ENCODE measurements at places on chromosomes 12 and 14.

DNA sequence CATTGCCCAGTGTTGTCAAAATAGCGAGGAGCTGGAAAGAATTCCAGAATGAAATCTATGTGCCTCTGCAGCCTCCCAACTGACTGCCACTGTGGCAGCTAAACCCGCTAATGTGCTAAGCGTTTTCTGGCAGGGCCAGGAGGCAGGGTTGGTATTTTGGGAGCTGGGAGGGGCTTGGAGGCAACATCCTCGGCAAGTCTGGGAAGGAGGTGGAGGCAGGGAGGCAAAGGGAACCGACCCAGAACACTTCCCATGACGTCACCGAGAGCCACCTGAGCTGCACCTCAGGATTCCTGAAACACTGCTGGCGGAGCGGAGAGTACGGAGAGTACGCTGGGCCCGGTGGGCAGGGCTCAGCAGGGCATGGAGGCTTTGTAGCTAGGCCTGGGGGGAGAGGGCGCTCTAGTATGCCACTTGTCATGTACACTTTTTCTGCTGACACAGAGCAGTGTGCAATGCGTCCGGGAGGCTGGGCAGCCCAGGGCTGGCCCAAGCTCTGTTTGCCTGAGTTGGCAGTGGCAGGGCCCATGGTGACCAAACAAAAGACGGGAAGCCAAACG lies 81.5 kb downstream of the DPF3 start:
- DNase-seq, result no peak

DNA sequence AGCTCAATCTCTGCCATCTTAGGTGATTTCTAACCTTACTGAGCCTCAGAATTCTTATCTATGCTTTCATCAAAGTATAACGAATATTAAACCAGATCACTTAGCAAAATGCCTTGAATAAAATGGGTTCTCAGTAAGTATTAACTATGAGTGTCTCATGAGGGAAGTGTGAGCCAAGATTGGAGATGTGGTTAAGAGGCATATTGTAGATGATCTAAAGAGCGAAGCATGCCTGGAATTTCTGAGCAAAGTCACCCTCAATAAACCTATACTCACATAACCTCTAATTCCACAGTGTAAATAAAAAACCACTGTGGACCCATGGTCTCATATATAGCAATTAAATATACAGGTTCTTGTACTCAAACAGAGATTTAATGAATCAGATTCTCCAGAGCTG lies 193.1 kb upstream of the FSCB start:
- DNase-seq, result no peak

DNA sequence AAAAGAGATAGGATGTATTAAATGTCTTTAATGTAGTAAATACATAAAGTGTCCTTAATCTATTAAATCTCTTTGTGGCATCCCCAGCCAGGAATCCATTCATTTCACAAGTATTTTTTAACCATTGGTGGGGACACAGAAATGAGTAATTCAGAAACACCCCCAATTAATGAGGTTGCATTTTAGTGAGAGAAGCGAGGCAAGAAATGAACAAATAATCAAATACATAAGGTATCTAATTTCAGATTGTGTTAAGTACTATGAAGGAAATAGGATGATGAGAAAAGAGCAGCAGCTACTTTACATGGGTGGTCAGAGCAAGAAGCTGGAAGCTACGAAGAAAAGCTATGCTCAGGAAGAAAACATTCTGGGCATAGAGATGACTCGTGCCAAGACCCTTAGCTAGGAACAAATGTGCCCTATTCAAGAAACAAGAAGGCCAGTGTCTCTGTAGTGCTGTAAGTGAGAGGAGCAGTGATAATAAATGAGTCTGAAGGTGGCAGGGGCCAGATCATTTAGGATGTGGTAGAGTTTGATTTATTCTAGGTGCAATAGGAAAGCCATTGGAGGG lies 60.5 kb upstream of the IGF1 start:
- DNase-seq, result no peak

DNA sequence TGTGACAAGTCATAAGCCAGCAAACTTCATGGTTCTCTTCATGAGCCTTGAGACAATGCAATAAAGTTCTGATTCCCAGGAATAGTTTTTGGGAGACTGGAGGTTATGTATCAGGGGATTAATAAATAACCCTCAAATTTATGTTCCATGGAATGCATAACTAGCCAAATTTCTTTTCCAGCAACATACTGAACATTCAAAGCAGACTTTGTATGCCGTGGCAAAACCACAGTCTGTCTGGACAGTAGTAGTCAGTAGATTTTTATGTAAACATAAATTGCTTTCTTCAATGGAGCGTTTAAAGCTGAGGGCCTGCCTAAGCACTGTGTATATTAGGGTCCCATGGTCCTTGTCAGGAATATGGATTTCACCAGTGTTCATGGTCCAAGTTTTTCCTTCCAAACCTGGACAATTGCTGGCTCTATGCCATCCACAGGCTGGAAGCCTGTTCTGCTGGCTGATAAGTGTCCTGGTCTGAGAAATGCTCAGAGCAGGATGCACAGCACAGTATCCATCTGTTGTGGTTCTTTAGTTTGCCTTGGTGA lies 144.9 kb downstream of the SRGAP1 start:
- DNase-seq, result no peak

GRCh38 chr12:60415351-60415750 lies 819.5 kb downstream of the SLC16A7 start:
- no peak for DNase-seq

DNA sequence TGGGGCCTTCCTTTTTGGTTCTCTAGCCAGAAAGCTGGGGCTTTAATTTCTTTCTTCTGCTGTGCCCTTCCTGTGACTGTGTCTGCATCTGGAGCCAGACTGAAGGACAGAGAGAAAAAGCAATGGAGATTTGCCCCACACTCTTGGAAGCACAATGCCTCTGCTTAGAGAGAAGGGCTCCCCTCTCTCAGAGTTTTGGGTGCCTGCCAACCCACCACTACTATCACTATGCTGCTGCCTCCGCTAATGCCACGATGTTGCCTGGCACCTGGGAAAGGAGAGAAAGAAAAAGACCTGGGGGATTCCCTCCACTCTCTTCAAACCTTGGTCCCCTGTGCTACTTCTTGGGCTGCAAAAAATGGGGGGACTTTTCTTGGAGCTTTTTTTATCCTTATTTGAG lies 52.6 kb downstream of the TMEM260 start:
- no peak for DNase-seq

- DNase-seq, result no peak
Observed at GRCh38 chr12:49013428-49013827, 5.1 kb downstream of the PRKAG1 start.

DNA sequence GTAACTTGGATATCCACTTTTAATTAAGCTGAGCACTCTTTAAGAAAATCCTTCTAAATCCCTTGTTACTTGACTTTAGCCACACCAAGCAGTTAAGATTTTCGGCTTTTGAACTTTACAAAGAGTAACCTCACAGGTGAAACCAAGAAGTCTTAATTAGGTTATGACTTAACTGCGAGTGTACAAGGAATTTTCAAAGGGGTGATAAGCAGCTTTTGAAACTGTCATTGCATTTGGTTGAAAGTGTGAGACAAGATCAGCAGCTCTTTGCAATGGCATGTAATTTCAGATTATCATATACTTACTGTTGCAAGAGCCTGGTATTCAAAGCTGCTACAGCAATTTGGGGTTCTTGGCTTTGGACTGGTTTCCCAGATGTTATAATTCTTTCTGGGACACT lies 137.5 kb downstream of the TMEM117 start:
- no peak for DNase-seq

DNA sequence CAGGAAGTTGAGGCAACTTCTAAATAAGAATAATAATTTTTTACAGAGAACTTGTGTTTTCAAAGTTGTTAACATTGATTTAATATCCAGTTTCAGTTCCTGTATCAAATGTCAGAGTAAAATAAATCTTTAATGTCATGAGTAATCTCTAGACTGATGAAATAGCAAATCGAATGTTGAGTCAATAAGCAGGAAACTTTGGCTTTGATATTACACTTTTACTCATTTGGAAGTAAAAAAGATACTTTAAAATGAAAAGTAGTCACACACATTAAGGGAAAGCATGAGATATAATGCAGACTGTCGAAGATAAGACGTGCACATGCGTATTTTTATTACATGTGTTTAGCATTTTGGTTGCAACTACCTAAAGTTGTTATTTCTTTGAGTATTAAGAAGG lies 78.2 kb upstream of the PTGDR start:
- no peak for DNase-seq

- DNase-seq, result no peak
Observed at GRCh38 chr12:69469854-69470188, 367 bp upstream of the FRS2 start.

DNA sequence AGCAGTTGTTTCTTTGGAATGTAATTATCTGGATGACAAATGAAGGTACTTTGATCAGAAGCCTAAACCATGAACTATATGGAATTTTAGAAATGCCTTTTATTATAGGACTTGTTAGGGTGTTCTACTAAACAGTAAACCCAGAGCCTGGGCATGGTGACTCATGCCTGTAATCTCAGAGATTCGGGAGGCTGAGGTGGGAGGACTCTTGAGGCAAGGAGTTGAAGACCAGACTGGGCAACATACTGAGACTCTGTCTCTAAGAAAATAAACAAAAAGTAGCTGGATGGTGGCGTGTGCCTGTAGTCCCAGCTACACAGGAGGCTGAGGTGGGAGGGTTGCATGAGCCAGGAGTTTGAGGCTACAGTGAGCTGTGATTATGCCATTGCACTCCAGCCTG lies 23.9 kb downstream of the PALS1 start:
- no peak for DNase-seq

DNA sequence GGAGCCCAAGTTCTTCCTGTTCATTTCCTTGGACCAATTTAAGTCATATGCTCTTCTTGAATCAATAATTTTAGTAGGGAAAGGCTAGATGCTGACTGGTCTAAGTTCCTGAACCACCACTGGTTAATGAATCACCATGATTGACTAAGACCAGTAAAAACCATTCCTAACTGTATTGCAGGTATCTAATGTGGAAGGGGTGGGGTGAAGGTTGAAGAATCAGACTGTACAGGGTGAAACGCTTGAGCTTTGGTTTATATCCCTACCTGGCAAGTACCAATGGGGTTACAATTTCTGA lies 100.1 kb downstream of the DYRK2 start:
- no peak for DNase-seq

GRCh38 chr14:58638231-58639197 lies 752 bp downstream of the DACT1 start:
- no peak for DNase-seq

GRCh38 chr14:99678198-99678597 lies 5.9 kb upstream of the CYP46A1 start:
- DNase-seq, result no peak

GRCh38 chr14:105926373-105927095 lies 400.2 kb downstream of the TMEM121 start:
- no peak for DNase-seq

DNA sequence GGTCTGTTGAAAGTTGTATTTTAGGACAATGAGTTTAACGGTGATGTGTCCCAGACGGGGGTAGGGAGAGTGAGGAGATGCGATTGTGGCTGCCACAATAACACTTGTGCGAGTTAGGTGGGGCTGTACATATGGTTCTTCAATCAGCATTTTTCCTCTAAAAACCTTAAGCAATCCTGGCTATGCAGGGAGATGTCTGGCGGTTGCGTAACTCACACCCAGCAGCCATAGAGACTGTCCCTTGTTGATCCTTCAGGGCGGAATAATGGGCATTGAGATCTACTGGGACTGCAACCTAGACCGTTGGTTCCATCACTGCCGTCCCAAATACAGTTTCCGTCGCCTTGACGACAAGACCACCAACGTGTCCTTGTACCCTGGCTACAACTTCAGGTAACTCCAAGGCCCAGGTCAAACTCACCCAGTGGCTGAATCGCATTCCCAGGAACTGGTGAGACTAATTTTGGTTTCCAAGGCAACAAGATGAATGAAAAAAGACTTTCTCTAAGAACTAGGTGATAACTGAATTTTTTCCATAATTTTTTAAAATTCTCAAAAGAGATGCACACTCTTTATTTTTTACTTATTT lies 34.6 kb downstream of the P2RX7 start:
- DNase-seq, result no peak

DNA sequence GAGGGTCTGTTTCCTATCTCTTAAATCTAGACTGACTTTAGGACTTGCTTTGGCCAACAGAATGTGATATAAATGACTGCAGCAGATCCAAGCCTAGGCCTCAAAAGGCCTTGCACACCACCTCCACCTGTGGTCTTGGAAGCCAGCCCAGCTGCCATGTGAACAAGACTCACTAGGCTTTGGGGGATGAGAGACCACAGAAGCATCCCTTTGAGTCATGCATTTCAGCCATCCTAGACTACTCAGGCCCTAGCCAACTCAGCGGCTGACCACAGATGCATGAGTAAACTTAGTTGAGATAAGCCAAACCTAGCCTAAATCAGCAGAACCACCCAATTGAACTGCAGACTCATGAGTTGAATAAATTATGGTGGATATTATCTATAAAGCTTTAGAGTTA lies 87.7 kb downstream of the KCNH5 start:
- no peak for DNase-seq

- DNase-seq, result no peak
Observed at GRCh38 chr14:96409701-96410100, 17.8 kb downstream of the AK7 start.

DNA sequence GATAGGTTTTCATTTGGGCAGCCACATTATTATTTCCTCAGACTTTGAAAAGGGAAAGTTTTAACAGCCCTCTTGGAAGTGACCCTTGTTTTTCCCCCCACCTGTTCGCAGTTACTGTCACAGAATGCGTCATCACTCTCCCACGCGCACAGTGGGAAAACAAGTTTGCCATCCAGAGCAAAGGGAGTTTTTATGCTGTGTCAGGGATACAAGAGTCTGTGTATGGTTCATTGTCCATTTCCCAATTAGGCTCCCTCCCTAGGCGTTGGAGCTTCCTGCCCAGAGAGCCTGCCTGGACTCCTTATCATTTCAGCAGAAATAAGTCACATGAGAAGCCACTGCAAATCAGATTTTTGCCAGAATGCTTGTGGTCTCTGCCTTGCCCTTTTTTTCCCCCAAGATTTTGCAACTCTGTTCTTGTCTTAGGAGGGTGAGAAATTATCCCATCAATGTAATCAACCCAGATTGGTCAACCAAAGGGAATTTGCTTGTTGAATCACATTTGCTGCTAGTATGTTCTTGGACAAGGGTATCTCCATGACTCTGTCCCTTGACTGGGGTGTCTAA lies 104.1 kb downstream of the IGF1 start:
- DNase-seq, result no peak

DNA sequence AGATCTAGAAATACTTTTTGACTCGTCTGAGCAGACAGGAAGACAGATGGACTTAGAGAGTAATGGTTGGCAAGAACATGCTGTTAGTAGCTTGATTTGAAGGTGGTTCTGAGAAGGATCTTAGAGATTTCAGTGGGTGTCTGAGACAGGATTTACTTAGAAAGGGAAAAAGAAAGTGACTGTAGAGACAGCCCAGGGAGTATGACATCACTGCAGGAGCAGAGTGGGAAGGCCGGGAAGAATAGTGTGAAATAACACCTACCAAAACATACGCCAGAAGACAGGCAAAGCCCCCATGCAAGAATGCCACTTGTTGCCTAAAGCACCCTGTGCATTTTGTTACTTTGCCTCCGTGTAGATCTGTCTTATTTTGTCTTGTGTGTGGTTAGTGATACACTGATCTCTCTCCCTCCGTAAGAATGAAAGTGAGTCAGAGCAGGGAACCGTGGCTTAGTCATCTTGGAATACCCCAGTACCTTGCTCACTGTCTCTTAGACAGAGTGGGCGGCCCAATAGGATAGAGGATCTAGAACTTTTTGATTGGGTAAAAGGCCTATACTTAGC lies 161.3 kb upstream of the IFNG-AS1 start:
- DNase-seq, result no peak

GRCh38 chr14:94764573-94764972 lies 5.3 kb downstream of the GSC start:
- no peak for DNase-seq

Data from immature natural killer cell (primary cell).